ENCODE measurements at places on chromosomes 5 and 9.

DNA sequence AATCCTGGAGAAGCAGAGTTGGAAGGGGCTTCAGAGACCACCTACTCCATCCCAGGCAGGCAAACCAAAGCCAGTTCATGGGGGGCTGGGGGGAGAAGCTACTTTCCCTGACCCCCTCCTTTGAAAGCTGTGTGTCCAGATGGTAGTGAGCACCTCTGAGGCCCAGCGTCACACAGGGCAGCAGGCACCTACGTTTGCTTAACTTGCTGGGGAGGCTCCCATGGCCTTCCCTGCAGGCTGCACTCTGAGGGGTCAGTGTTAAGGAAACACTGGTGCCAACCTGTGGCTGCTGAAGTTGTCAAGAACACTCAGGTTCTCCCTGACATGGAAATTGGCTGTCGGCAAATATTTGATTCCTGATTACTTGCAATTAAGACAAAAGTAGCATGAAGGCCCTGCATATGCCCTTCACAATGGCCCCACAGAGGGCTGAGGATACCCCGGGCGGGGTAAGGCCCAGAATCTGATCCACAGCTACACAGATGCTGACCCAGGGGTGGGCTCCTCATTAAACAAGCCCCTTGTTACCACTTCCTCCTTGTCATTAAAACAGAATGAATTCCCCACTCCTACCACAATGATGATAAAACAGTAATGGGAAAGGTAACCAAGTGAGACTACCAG is 208.5 kb downstream of the FSTL4 start:
- no peak for DNase-seq

DNA sequence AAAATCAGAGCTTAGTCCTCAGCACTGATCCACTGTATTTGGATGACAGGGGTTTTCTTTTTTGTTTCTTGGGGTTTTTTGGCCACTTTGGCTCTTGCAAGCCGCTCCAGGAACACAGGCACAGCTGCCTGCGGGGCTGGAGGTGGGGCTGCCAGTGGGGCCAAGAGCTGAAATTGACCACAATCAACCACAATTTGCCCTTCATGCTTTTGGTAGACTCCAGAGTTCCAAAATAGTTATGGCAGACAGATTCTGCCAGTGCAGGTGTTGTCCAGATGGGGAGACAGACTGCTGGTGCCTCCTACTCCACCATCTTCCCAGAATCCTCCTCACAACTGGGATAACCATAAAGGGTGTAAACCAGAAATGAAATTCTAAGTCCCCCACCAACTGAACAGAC is 36.5 kb downstream of the PLEKHG4B start:
- no peak for DNase-seq

DNA sequence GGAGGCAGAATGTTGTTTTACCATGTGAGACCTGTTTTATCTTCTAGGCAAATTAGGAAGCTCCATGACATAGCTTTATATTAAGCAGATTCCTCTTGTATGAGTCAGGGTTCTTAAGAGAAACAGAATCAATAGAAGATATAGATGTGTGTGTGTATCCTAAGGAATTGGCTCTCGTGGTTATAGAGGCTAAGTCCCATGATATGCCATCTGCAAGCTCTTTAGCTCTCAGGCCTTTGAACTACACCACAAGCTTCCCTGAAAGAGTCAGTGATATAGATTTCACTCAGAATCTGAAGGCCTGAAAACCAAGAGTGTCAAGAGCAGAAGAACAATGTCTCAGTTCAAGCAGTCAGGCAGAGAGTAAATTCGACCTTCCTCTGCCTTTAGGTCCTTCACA is 365.8 kb upstream of the ZNF608 start:
- no peak for DNase-seq

DNA sequence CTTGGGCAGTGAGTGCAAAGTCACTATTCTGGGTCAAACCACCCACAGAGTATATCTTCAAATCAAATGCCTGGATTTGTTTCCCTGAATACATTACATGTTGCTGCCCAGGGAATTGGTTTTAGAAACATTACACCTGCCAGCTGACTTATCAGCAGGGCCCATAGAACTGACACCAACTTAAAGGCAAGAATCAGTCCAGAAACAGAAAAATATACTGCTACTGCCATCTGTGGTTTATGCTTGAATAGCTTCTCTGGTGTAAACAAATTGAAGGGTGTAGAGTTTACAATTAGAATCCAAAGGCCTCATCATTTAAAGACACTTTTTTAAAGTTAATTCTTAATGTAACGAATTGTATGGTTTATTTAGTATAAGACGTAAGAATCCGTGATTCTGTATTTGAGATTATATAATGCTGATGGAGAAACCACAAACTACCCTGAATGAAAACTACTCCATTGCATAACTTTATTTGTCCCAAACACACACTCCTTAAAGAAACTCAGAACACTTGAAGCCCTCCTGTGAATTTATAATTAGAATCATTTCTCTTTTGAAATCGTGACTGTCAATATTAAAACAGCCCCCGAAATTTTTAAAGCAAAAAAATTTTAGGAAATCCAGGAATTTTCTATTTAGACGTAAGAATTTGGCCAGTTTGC is 6.2 kb downstream of the NR6A1 start:
- no peak for DNase-seq

DNA sequence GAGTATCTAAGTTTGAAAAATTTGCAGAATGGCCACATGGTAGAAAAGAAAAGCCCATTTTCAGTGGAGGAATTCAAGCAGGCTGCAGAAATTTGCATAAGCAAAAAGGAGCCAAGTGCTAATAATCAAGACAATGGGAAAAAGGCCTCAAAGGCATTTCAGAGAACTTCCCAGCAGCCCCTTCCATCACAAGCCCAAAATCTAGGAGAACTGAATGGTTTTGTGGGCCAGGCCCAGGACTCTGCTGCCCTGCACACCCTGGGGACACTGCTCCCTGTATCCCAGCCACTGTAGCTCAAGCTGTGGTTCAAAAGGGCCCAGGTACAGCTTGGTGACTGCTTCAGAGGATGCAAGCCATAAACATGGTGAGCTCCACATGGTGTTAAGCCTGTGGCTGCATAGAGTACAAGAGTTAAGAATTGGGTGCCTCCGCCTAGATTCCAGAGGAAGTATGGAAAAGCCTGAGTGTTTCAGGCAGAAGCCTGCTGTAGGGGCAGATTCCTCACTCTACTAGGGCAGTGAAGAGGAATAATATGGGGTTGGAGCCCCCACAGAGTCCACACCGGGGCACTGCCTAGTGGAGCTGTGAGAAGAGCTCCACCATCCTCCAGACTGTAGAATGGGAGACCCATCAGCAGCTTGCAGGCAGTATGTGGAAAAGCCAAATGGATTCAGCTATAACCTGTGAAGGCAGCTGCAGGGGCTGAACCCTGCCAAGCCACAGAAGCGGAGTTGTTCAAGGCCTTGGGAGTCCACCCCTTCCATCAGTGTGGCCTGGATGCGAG is 720.7 kb upstream of the CTNND2 start:
- no peak for DNase-seq

DNA sequence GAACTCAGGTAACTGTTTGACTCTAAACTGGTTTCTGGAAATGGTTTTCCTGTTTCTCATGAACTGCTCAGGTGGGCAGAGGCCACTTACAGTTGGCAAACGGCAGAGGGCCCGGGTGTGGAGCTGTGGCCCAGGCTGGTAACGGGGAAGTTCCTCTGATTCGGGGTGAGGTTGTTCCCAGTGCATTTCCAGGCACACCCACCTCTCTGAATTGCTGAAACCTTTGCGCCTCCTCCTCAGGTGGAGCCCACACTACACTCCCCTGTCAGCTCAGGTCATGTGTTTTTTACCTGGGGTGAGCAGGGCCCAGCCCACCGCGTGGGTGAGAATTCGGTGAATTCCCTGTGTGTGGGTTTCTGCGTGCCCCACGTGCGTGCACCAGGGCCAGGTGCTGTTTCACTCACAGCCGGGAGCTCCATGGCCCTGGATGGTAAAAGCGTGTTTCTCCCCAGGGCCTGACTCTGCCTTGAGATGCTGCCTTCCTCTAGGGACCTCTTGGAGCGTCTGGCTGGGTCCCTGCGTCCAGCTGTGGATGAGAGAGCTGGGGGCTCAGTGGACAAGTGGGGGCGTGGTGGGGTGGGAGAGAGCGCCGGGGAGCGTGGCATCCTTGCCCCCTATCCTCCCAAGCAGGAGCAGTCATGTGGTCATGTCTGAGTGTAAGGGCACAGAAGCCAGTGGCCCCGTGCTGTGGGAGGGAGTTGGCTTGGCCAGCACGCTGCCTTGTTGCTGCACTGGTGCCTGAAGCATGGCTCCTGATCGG is 33.5 kb upstream of the LPCAT1 start:
- DNase-seq = no peak

GRCh38 chr5:143251946-143252345 is 151.5 kb downstream of the NR3C1 start:
- no peak for DNase-seq

DNA sequence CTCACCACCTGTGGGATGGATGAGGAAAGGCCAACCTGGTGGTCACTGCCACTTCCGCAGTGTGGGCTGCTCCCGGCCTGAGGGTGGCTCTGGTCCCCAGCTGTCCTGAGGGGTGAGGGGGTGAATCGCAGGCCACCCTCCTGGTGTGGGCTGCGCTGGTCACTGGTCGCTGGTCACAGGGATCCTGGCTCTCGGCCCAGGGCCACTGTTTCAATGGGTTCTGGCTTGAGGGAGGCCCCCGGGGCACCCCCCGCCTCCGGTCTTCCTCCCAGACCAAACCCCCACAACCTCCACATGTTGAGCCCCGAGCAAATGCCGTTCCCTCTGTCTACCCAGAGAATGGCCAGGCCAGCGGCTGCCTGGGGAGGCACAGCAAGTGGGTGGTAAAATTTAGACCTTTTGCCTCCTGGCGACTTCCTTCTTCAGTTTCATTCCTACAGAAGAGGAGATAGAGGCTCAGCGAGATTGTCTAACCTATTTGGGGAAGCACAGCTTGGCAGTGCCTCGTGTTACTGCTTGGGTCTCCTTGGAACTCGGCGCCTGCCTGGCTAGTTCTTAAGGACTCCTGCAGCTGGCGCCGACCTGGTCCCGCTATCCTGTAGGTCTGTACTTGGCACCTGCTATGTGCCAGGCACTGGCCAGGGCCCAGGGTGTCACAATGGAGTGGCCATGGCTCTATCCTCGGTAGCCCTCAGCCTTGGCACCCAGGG is 48.2 kb downstream of the RXRA start:
- DNase-seq = no peak

DNA sequence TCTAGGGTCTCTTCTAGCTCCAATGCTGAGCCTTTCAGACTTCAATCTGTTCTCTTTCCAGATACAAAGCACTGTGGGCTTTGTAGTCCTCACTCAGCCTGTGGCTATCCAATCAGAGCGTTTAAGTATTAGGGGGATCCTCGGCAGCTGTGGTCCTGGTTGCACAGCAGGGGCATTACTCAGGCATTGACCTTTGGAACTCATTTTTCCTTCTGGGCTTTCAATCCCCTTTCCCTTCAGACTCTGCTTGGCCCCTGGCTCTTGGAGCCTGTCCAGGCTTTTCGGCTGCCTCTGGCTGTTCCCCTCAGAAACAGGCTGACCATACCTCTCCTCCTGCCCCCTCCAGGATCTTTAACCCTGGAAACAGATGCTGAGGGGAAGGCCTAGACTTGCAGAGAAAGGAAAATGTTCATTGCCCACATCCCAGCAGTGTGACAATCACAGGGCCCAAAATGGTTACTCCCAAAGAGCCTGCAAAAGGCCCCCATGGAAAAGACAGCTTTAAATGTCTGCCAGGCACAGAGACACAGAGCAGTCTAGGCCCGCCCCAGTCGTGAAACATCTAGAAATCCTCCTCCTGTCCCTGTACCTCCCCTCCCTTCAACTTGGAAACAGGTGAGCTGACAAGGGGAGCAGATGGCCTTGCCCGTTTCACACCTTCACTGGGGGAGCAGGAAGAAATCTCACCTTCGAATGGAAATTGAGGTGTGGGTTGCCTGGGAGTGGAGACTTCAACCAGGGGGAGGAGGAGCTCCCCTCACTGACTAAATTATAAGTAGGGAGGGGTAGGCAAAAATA is 13.7 kb downstream of the C1QTNF2 start:
- DNase-seq = no peak

- no peak for DNase-seq
Observed at GRCh38 chr9:115035841-115036612, 81.9 kb downstream of the TNC start.

DNA sequence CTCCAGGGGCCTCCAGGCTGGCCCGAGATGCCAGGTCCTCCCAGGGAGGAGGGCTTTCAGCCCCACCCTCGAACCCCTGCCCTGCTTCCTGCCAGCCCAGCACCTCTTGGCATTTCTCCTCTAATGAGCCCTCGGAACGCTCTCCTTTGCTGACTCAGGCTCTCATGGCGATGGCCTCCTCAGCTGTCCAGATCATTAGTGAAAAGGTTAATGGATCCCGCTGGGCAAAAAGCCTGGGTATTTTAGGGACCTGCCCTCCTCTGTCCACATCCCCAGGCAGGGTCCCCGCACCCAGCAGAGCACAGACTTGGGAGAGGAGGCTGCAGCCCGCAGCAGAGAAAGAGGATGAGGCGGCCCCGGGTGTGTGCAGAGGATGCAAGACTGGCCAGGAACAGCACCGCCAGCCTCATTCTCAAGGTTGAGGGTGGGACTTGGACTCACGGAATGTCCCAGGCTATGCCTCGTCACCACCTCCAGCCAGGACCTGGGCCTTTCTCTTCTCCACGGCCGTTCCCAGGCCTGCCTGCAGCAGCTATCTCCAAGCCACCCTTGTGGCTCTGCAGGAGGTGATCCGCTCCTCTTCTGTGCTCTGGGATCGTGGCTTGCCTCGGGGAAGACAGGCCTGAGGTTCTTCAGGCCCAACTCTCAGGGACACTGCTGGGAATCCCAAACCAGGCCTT is 23.0 kb upstream of the ADAMTS2 start:
- no peak for DNase-seq

DNA sequence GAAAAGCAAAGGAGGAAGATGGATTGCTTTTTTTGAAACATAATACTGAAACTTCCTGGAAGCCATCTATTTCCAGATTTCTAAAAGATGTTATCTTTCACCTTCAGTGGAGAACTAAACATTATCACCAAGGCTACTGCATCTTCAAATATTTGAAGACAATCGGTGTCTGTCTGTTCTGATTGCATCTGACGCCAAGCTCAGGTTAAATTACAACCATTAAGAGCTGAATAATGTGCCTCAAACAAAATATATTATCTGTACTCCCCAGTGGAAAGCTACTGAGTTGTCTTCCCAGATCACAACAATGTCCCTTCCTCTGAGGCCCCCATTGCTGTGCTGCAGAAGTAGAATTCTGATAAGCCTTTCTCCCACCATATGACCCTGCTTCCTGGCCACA is 342.3 kb downstream of the PLK2 start:
- no peak for DNase-seq

DNA sequence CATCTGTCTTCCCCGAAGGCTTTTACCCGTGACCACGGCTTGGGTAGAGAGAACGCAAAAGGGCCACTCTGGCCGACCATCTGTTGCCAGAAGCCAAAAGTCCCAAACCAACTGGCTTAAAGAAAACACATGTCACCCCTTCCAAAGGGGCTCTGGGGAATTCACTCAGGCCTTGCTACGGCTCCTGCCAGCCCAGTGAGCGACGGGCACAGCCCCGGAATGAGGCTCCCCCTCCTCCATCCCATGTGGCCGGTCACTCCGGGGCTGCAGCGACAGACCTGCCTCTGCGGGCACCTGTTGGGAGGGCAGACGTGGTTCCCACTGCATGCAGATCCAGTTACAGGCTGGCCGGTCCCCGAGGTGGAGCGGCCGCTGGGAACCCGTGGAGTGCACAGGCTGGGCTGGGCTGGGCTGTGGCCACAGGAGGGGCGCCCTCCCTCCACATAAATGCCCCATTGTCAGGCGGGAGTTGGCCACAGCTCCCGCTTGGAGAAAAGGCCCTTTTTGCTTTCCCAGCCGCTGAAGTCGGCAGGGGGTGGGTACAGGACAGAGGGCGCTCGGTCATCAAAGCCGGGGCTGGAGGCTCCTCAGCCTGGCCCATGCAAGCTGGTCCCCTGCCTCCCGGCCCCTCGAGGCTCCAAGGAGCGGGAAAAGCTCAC is 19.9 kb downstream of the NOTCH1 start:
- DNase-seq = no peak

All from suprapubic skin (tissue), 4 donors.